Hematopoietic multipotent progenitor cell treated with erythropoietin and hydrocortisone succinate and interleukin-3 and kit ligand, for 15 days (in vitro differentiated cells): ENCODE measurements at places on chromosomes 3 and 15.

- no peak for DNase-seq
Observed at GRCh38 chr15:28110481-28110881, 11.4 kb upstream of the OCA2 start.

- no peak for DNase-seq
Observed at GRCh38 chr3:136802481-136802996, 16.4 kb upstream of the SLC35G2 start.

- DNase-seq, result no peak
Observed at GRCh38 chr3:39260318-39260717, 19.5 kb downstream of the CX3CR1 start.

- peak; percentile 35 for DNase-seq
Observed at GRCh38 chr3:100425316-100425715, 24.0 kb downstream of the LNP1 start.

- no peak for DNase-seq
Observed at GRCh38 chr3:196666001-196666867, 26.7 kb downstream of the NRROS start.

DNA sequence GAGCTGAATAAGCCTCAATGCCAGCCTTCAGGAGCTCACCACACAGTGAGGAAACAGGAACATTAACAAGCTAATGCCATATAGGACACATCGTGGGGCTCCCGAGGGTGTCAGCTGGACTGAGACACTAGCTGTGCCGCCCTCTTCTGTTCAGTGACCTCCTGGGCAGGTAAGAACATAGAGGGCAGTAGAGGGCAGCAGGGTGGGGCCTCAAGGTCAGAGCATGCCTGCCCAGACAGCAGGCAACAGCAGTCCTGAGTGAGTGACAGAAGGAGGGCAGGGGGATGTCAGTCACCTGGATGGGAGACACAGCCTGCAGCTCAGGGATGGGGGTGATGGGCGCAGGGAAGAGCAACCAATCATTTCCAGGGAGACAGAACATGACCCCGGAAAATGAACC lies 15.5 kb downstream of the NTRK3 start:
- no peak for DNase-seq

GRCh38 chr3:52184690-52185089 lies 13.3 kb upstream of the ALAS1 start:
- no peak for DNase-seq

GRCh38 chr15:85793641-85794597 lies 806 bp downstream of the KLHL25 start:
- DNase-seq, result no peak

GRCh38 chr3:62161371-62161770 lies 212.0 kb downstream of the FEZF2 start:
- no peak for DNase-seq

DNA sequence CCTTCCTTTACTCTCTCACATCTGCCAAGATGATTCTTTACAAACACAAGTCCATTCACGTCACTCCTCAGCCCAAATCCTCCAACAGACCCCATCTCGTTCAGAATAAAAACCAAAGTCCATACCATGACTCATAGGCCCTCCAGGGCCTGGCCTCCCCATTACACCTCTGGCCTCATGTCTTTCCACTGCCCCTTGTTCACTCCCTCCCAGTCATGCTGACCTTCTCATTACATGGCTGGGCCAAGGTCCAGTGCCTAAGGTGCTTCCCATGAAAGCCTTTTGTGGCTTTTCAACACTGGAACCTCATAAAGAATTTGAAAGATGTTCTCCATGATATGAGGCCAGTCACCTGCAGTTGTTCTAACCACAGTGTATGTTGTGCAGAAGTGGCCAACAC lies 44.5 kb downstream of the NEK10 start:
- no peak for DNase-seq

- DNase-seq, result no peak
Observed at GRCh38 chr15:44082558-44083157, 112.4 kb downstream of the FRMD5 start.

DNA sequence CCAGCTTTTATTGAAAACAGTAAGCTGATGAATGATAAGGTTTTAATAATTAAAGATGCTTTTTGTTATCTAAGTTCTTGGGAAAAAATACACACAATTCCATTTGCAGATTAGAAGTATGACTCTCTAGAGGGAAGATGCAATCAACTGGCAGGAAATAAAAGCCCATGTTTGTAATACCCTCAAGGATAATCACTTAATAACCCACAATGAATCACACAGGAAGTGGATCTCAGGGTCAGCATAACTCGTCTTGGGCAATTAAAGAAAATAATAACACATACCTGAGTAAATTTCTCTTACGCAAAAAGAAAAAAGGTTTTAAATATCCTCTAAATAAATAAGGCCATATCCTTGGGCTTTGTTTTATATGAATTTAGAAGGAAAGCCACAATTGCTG lies 9.4 kb upstream of the EID1 start:
- no peak for DNase-seq
